A673 (cell line): ENCODE measurements at places on chromosomes 2 and 18.

DNA sequence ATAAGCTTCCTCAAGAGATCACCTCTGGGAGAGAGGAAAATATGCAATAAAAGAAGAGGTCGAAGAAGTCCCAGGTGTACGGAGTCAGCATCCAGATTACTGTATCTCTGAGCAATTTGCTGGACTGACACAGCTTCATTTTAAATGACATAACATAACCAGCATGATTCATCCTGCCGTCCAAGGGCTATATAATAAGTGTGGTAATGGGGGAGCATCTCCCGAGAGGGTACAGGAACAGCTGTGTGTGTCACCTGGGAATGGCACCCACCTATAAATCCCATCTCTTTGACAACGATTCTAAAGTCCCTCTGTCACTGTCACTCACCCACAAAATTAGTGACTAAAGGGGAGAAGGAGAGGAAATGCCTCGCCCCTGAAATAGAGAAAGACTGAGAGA lies 19.3 kb upstream of the FZD7 start:
- no peak overlapping the region for H3K27ac ChIP-seq
- H3K4me3 ChIP-seq = no peak overlapping the region
- no peak for DNase-seq
- H3K36me3 ChIP-seq = no peaks in the 10 kb centered on the region
- no peaks in the 10 kb centered on the region for H3K27me3 ChIP-seq

DNA sequence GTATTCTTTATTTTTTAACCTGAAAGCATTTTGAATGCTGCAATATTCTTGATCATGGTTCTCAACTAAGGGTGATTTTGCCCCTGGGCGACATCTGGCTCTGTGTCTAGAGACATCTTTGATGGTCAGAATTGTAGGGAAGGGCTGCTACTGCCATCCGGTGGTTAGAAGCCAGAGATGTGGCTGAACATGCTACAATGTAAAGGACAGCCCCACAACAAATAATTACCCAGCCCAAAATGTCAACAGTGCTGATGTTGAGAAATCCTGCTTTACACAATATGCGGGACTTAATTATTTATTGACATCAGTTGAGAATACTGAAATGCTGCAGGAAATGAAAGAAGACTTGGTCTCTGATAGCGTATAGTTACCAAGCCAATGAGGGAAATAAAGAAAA lies 37.5 kb upstream of the SERPINB2 start:
- H3K4me3 ChIP-seq = no peak overlapping the region
- DNase-seq = peak; percentile 77
- H3K36me3 ChIP-seq = no peaks in the 10 kb centered on the region
- H3K27me3 ChIP-seq = no peaks in the 10 kb centered on the region
- peaks cover 33% of the 10 kb centered on the region for H3K4me1 ChIP-seq
- no peak overlapping the region for H3K27ac ChIP-seq

GRCh38 chr2:145584353-145584752 lies 1064.4 kb upstream of the ZEB2 start:
- H3K27me3 ChIP-seq = no peaks in the 10 kb centered on the region
- H3K4me1 ChIP-seq = peaks cover 9% of the 10 kb centered on the region
- no peaks in the 10 kb centered on the region for H3K36me3 ChIP-seq
- no peak overlapping the region for H3K27ac ChIP-seq
- DNase-seq = no peak

DNA sequence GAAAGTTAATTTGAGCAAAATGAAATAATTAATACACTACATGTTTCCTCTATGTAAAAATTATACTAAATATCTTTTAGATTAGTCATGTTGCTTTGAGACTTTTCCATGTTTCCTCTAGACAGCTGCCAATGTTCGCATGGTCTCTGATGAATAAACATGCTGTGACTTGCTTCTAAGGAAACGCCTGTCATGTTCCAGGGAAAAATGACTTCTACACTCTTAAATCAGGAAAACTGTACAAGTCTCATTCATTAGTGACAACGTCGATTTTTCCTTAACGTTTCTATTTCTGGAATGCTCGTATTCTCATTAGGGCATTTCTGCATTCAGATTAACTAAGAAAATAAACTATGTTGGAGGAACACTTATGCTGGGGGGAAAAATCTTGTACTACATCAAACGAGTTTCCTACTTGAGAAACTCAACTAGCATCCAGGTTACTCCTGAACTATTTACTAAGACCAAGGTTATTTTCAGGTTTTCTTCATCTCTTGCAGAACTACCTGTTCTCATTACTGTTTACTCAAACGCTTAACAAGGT lies 1.6 kb downstream of the COBLL1 start:
- peak; percentile 44 for DNase-seq
- no peaks in the 10 kb centered on the region for H3K27me3 ChIP-seq
- no peaks in the 10 kb centered on the region for H3K36me3 ChIP-seq
- no peak overlapping the region for H3K27ac ChIP-seq
